ENCODE measurements at places on chromosomes 3 and 15.

- no peak for DNase-seq
Observed at GRCh38 chr3:42906848-42907183, 874 bp downstream of the ZNF662 start.

GRCh38 chr3:24704496-24704895 is 209.8 kb upstream of the THRB start:
- no peak for DNase-seq

GRCh38 chr3:100868096-100868495 is 125.1 kb downstream of the ABI3BP start:
- DNase-seq = no peak

DNA sequence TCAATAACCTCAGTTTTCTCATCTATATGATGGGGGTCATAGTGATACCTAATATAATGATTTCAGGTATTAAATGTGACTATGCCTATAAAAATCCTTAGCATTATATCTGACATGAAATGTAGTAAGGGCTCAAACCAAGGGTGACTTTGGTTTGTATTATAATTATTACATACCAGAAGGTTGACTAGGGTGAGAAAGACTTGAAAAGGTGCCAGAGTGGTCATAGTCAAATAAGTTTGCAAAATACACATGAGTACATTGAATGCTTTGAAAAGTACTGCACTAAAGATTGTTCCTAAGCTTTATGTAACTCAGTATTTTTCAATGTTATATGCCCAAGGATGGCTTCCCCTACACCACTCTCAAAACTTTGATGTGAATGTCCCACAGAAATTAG is 297.2 kb downstream of the ARPP21 start:
- no peak for DNase-seq

GRCh38 chr3:39065197-39065596 is 13.4 kb downstream of the WDR48 start:
- no peak for DNase-seq

DNA sequence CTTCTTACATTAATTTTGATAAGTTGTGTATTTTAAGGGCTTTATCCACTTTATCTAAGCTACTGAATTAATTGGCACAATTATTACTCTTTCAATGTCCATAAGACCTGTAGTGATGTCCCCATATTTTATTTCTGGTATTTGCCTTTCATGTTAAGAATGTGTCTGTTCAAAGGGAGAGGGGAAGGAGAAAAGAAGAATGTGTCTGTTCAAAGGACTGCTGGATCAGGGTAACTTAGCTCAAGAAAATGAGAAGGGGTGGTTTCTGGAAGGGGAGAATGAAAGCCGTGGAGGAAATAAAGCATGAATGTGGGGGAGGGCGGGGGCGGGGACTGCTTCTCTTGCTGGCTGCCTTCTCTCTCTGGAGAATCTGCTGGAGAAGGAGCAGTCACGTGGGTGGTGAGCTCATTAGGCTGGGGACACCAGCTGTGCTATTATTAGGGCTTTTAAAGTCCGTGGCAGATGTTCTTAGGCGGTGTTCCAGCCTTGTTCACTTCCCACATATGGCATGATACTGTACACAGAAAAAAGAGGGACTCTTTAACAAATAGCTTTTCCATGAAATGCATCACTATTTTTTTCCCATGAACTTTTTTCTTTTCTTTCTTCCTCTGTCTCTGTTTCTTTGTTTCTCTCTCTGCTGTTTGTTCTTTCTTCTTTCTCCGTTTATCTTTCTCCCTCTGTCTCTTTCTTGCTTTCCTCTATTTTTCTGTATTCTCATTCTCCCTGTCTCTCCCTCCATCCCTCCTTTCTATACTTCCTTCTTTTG is 63.7 kb upstream of the ULK4 start:
- no peak for DNase-seq

DNA sequence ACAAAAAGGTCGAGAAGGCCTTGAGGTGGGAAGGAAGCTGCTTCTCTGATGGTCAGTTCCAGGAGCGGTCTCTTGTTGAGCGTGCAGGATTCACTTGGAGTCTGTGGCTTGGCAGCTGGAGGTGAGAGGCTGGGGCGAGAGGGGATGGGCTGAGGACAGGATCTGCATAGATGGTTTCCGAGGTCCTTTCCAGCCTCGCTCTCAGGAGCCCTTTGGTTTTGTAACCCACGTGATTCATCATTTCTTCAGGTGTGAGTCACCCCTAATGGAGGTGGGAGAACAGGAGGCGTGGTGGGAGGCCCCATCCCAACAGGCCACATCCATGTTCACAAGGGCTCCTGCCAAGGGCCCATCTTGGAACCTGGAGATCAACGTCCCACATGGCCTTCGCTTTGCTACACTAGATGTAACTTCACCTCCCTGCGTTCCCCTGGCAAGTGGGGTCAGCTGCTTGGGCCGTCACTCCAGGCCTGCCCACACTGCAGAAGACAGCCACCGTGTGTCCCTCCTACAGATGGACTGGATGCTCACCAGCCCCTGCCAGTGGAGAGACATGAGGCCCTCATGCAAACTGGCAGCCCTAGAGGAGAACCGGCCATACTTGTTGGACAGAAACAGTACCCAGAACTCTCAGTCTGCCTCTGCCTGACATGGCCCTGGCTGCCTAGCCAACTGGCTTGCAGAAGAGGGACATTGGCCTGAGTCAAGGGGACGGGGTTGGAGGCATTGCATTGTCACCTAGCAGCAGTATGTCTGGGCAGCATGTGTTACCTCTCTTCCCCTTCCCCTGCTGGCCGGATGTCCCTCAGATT is 1.6 kb upstream of the PCSK6 start:
- DNase-seq = no peak

- DNase-seq = no peak
Observed at GRCh38 chr15:94122516-94122915, 108.8 kb upstream of the MCTP2 start.

DNA sequence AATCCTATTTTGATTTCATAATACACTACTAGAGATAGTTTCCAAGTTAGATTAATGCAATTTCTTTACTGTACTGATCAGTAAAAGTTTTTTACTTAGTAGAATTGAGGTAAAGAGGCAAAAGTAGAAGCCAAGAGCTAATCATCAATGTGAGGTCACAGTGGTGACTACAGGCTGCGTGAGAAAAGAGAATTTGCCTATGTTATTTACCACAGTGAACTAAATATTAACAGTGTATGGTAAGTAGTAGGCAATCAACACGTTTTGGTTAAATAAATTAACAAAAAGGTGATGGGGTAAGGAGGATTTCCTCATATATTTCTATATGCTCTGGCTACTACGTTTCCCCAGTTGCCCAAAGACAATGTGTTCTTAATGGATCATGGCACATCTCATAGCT is 202.2 kb upstream of the CMC1 start:
- DNase-seq = no peak

DNA sequence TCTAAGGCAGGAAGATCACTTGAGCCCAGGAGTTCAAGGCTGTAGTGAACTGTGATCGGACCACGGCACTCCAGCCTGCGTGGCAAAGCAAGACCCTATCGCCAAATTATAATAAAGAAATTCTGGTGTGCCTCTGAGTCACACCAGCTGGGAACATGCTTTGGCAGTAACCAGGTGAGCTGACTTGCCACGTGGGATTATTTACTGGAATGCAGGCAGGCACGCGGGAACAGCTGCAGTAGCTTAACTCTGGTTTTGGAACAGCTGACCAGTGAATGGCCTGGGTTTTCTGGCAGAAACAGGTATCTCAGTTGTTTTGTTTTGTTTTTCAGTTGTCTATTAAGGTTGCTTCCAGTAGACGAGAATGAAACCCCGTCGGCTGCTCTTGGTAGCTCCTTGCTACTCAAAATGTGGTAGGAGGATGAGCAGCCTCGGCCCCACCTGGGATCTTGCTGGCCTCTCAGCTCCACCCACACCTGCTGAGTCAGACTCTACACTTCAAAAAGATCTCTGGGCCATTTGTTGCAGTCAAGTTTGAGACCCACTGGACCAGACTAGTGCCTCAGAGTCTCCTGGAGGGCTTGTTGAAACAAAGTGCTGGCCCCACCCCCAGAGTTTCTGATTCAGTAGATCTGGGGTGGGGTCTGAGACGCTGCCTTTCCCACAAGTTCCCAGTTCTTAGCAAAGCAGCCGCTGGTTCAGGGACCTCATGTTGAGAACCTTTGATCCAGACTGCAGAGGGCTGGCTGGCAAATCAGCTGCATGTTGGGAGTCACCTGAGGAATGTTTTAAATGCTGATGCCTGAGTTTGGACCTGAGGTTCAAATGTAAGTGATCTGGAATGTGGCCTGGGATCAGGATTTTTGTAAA is 26.6 kb downstream of the IDH2 start:
- peak; percentile 37 for DNase-seq

DNA sequence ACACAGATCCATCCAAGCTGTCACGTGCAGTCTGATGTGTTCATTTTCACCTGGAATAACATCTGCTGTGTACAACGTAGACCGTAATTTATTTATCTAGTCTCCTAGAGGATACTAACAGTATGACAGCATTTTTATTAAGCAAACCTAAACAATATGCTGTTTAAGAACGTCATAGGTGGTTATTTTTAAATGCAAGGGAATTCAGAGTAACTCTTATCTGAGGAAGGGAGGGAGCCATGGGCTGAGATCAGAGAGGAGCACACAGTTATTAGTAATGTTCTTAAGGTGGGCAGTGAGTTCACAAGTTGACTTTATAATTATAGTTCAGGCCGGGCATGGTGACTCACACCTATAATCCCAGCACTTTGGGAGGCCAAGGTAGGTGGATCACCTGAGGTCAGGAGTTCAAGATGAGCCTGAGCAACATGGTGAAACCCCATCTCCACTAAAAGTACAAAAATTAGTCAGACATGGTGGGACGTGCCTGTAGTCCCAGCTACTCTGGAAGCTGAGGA is 193.6 kb downstream of the UACA start:
- no peak for DNase-seq

All from activated naive CD4-positive, alpha-beta T cell treated with Interleukin-2 at 50 U/mL for 16 hours (primary cell).